NCI-H187 (cell line): ENCODE measurements at places on chromosomes 5 and 9.

DNA sequence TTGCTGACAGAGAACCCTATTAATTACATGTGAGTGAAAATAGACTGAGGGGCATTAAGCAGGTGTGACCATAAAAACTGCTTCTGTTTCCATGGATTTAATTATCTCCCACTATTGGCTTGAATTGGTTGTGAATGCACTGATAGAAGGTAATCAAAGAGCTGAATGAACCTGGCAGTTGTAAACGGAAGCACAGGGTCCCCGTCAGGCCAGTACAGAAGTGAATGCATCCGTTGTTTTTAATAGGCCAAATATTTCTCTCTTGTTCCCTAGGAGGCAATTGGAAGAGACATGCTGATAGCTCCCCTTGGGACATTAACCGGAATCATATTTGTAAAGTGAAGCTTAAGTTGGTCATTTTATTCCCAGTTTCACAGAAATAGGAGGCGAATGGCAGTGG, 147.0 kb downstream of the CAVIN4 start:
- no peak for DNase-seq

- DNase-seq = no peak
Measured at GRCh38 chr5:115349001-115349817, 52.8 kb upstream of the CCDC112 start.

DNA sequence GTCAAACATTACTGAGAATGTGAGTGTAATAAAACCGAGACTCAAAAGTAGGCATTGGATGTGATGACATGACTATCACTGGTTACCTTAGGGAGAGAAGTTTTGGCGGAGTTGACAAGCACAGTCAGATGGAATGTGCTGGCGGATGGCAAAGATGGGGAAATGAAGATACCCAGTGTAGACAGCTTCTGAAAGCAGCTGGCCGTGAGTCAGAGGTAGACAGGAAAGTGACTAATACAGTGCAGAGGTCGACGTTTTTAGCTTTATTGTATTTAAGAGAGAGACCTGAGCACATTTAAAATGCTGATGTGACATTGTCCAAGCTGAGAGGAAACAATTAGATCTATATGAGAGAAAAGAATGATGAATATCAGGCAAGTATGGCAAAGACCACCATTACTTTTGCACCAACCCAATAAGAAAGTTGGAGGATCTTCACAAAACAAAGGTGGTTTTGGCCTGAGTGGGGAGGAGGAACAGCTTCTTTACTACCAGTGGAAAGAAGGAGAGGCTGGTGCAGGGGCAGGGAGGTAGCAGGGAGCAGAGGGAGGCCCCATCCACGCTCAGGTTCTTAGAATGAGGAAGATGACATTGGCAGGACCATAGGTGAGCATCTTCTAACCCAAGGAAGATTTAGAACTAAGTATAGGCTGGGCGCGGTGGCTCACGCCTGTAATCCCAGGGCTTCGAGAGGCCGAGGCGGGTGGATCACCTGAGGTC, 36.7 kb upstream of the KCNIP1 start:
- no peak for DNase-seq

- no peak for DNase-seq
Measured at GRCh38 chr9:99433555-99433954, 211.5 kb downstream of the SEC61B start.

GRCh38 chr5:150489360-150490295, 18.3 kb upstream of the NDST1 start:
- no peak for DNase-seq

- DNase-seq = no peak
Measured at GRCh38 chr5:83003791-83004190, 73.4 kb downstream of the TMEM167A start.

GRCh38 chr9:97956331-97956730, 18.4 kb upstream of the HEMGN start:
- no peak for DNase-seq

DNA sequence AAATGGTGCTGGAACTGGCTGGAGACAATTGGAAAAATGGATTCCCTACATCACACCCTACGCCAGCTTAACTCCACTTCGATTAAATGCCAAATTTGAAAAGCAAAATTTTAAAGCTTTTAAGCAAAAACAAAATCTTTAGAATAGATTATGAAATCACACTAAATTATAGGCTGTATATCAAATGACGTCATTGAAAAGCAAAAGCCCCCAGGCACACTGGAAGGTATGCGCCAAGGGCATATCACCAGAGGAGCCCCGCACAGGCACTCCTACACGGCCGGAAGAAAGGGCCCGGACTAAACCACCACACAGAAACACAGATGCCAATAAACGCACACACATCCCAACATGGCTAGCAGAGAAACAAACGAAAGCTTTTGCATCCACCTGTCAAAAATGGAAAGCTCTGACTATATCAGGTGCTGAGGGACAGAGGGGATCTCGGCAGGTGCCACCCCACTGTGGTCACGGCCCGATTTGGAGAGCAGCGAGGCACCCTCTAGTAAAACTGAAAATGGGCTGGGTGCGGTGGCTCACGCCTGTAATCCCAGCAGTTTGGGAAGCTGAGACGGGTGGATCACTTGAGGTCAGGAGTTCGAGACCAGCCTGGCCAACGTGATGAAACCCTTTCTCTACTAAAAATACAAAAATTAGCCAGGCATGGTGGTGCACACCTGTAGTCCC, 17.0 kb upstream of the MXD3 start:
- no peak for DNase-seq

GRCh38 chr5:5521478-5521877, 99.0 kb downstream of the ICE1 start:
- no peak for DNase-seq

DNA sequence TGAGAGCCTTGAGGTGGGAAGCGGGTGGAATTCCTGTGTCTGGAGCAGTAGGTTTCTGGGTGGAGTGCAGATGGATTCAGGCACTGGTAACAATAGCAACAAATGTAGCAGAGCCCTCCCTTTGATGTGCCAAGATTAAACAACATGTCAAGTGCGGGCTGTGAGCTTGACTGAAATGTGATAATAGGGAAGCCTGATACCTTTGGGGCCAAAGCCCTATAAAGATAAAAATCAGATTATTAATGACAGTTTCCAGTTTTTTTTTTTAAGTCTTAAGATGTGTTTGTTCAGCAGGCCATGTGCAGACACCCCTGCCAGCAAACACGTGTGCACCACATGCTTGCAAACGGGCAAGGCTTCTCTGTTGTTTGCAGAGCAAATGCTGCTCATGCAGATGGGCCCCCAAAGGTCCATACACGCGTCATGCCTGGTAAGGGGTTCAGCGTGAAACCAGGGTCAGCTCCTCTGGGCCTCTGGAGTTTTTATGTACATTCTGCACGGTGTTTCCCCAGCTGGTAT, 193.2 kb downstream of the GADD45G start:
- no peak for DNase-seq

- no peak for DNase-seq
Measured at GRCh38 chr9:14106699-14107098, 207.2 kb downstream of the NFIB start.
